GM12864 (cell line): ENCODE measurements at places on chromosomes 6 and 20.

GRCh38 chr6:65707126-65707826 lies at the start of gene EYS:
EYS (minus strand) TSS chr6:65707226; CDS start chr6:65495410, 211,816 bp downstream.
- DNase-seq, result no peak

DNA sequence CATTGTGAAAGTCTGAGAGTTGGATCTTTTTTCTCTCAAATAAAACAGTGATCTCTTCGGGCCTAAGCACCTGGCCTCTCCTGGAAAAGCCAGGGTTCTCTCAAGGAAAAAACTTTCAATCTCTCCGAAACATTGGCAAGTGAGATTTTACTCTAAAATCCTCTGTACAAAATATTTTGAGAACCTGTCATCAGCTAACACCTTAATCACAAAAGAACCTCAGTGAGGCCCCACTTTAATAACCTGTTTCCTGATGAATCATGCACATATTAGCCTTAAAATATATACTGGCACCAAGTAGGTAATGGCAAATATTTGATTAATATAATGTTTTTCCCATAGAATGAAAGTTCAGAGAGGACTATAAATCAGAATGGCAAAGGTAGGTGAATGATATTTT lies 177.9 kb downstream of the FRK start:
- no peak for DNase-seq

DNA sequence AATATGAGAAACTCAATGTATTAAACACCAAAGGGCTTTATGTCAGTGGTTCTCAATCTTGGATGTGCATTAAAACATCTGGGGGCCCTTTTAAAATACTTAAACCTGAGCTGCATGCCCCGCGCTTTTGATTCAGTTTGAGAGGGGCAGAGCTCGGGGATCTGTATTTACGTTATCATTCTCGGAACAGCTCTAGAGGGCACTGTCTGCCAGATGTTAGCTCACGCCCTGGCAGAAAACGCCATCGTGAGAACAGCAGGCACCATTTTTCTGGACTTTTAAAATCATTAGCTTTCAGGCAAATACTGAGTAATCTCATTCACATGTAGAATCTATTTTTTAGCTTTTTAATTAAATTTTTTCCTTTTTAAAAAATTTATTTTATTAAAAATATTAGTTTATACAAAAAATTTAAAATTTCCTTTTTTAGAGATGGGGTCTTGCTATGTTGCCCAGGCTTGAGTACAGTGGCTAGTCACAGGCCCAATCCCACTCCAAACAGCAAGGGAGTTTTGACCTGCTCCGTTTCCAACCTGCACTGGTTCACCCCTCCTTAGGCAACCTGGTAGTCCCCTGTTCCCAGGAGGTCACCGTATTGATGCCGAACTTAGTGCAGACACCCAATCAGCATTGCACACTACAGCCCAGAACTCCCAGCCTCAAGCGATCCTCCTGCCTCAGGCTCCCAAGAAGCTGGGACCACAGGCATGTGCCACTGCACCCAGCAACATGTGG lies 30.0 kb upstream of the ZNF133 start:
- no peak for DNase-seq

GRCh38 chr6:75419416-75419815 lies 74.2 kb downstream of the FILIP1 start:
- no peak for DNase-seq

GRCh38 chr6:97969065-97969464 lies 686.0 kb upstream of the MMS22L start:
- DNase-seq, result no peak

GRCh38 chr6:139565591-139565990 lies 191.1 kb upstream of the CITED2 start:
- no peak for DNase-seq

DNA sequence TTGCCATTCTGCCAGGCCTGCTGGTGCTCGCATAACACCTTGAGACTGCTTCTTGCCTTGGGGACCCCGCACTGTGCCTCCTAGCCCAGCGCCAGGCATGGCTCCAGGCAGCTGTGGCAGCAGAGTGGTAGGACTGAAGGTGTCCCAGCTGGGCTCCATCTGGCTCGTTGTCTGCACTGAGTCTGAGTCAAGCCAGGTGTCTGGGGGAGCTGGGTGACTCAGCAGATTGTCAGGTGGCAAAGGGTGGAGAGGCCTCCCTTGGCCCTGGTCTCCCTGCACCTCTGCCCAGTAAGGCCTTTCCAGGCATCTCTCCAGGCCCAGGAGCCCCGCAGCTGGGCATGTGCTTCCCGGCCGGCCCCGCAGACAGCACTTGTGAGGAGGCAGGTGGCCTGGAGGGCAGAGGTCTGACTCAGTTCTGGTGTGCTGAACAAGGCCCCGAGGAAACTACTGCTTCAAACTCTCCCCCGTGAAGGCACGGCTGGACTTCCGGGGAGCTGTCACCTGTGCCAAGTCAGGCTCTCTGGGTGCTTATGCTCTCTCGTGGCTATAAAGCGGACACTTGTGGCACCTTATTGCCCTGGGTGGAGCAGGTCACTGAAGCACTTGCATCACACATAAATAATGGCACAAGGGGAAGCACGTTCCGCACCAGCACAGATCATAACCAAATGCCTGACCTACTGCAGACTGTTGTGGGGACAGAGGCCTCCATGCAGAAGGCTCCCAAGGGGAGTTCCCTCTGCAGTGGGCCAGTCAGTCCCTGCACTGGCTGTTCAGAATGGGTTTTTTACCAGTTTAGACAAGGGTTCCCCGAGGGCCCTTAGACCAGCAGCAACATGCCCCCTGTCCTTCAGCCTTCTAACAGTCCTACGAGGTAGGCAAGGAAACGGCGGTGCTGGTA lies 27.5 kb downstream of the FOXC1 start:
- no peak for DNase-seq

DNA sequence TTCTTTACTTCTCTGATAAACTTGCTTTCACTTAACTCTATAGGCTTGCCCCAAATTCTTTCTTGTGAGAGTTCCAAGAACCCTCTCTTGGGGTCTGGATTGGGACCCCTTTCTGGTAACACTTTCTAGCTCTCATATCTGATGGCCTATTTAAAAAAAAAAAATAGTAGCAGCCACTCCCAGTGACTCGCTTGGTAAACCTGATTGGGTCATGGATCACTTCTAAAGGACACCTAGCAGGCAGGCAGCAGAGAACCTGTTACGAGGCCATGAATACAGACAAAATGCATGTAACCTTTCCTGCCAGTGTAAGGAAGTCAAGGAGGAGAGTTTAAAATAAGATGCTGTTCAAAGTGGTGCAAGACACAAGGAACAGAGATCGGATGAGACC lies 9.1 kb upstream of the SERPINB6 start:
- DNase-seq, result no peak

DNA sequence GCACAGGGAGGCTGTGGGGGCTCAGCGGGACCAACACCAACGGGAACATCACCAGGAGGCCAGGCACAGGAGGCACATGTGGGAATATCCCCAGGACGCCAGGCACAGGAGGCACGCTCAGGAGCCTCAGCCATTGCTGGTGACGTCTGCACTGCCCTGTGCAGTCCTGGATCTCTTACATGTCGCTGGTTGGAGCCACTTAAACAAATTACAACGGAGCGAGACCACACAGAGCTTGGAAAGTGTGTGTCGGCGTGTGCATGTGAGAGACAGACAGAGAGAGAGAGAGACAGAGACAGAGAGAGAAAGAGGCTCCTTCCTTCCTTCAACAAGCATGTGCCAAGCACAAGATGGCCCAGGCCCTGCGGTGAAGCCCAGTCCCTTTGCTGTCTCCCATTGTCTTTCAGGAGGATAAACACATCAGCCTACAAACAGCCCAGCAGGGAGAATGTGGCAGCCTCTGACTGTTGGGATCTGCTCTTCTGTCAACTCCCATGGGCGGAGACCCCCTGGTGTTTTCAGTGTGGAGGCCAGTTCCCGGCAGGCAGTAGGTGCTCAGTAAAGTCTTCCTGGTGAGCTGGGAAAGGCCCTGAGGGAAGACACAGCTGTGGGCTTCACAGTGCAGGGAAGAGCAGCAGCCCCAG lies 112.7 kb upstream of the THBS2 start:
- DNase-seq, result no peak

DNA sequence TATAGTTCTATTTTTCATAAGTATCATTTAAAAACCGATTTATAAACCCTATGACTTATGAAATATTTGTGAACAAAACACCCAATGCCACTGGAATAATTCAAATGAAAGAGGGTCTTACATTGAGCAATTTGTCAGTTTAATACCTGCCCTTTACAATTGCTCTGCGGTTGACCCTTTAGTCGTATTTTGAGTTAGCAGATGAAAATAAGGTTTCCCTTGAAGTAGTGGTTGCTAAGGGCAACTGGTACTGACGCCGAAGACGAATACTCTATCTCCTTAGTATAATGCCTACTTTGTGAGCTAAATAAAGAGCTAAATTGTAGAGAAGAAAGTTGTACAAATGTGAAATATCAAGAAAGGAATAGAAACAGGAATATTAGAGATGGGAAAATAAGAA lies 69.4 kb downstream of the KCNQ5 start:
- DNase-seq, result no peak

- no peak for DNase-seq
These were observed 307.6 kb downstream of the ALDH8A1 start for GRCh38 chr6:134642279-134642678.

GRCh38 chr6:44622555-44622954 lies 235.0 kb downstream of the CDC5L start:
- DNase-seq, result no peak

GRCh38 chr20:58984691-58985090 lies 3.6 kb downstream of the NELFCD start:
- no peak for DNase-seq

- DNase-seq, result no peak
These were observed 579.2 kb downstream of the EPM2A start for GRCh38 chr6:145155873-145156782.

GRCh38 chr20:14407336-14407735 lies 69.9 kb upstream of the FLRT3 start:
- DNase-seq, result no peak

DNA sequence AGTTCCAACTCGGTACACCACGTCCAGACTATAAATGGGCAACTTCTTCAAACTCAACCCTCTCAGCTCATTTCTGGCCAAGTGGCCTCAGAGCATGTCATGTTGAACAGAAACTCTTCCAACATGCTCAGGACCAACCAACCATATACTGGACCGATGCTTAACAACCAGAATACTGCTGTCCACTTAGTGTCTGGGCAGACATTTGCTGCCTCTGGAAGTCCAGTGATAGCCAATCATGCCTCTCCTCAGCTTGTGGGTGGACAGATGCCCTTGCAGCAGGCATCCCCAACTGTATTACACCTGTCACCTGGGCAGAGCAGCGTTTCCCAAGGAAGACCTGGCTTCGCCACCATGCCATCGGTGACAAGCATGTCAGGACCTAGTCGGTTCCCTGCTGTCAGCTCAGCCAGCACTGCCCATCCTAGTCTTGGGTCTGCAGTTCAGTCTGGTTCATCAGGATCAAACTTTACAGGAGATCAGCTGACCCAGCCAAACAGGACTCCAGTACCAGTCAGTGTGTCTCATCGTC lies 47.8 kb downstream of the BICRAL start:
- DNase-seq, result no peak

GRCh38 chr6:157203764-157204163 lies 119.6 kb downstream of the TMEM242 start:
- no peak for DNase-seq

- no peak for DNase-seq
These were observed 167.1 kb downstream of the SMOC2 start for GRCh38 chr6:168608113-168608400.

DNA sequence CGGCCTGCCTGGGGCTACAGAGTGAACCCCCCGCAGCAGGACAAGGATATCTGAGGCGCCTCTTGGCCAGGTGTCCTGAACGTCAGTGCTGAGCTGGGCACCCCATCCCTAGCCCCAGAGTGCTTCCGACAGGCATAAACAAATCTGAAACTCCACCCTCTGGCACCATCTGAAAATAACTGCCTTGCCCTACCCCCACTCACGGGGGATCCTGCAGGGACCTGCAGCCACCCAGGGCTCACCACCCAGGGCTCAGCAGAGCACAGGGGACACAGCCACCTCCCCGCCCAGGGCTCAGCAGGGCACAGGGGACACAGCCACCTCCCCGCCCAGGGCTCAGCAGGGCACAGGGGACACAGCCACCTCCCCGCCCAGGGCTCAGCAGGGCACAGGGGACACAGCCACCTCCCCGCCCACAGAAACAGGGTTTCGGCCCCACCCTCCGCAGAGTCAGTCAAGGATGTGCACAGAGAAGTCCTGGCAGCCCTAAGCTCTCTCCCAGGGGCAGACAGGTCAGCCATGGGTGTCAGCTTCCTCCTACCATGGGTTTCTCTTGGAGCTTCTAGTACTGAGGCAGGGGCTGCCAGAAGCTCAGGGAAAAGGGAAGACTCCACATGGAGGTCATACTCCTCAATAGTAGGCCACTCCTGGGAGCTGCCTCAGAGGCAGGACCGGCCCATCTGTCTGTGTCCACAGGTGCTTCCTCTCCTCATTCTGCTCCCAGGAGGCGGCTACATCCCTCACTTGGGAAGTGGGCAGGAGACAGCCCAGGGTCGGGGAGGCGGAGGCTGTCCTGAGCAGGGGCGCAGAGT lies 4.6 kb downstream of the UCKL1 start:
- DNase-seq, result no peak

DNA sequence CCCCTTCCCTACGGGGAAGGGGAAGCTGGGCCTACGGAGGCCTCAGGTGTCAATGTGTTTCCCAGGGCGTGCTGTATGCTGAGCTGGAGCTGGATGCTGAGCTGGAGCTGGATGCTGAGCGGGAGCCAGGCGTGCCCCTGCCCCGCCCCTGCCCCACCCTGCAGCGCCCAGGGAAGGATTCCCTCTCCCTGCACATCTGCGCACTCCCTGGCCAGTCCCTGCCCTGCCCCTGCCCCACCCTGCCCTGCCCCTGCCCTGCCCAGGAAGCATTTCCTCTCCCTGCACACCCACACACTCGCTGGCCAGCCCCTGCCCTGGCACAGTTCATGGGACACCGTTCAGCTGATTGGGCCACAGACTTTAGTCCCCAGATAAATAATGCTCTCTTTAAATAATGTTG lies 196.8 kb downstream of the SMOC2 start:
- no peak for DNase-seq

DNA sequence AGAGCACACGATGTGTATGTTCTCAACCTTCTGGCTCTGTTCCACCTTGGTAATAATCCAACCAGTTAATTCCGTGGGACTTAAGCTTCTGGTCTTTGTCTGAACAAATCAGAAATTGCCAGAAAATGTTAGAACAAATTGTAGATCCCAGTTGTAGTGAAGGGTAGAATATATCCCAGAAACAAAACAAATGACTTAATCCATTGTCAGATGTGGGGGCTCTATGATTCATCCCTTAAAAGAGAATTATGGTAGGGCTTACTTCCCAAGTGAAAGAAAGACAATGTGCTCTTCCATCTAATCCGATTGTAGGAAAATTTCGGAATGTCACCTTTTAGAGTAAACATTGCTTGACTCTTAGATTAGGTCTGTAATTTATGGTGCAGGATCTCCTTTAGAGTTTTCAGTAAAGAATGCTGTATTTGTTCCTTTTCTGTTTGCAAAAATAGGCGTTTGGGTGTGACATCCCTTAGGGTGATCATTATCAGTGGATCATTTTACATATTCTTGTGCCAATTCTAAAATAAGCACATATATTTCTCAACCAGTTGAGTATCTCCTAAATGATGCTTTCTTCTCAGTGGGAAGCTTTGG lies 234.5 kb upstream of the ZNF217 start:
- DNase-seq, result no peak
